Activated T-helper 2 cell treated with anti-CD3 and anti-CD28 coated beads, Interferon-gamma antibody, Interleukin-2, Interleukin-4, amounts not matched to agents 10 μg/mL and 5 μg/mL and 100 μg/mL, durations not matched to agents 14 hours and 24 hours and 36 hours (primary cell): ENCODE measurements at places on chromosomes 2 and 18. TPM values are rescaled to one million over a fixed set of nuclear protein-coding genes. Genes with fewer than 3 reads are reported as not detected.

DNA sequence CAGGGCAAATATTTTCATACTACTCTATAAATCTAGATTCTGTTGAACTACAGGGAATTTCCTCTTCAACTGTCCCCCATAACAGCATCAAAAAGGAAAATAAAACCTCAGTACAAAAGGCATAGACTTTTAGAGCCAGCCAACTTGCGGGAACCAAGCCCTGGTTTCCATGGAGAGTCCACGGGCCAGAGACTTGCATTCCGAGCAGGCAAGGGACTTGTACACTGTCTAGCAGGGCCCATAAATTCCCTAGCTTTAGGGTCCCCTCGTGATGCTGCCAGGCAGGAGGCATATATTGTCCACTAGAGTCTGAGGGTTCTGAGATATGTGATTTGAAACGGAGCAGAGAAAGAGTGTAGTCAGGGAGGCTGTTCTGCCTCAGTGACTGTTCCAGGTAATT, 153.1 kb upstream of the SLC14A2 start:
- DNase-seq, result no peak

PRKAG3 gene
- not detected in 2 replicates for total RNA-seq

DSC3 gene
- not detected in 2 replicates for total RNA-seq

GRCh38 chr2:33195891-33196290, 249.1 kb downstream of the LTBP1 start:
- DNase-seq, result no peak

DNA sequence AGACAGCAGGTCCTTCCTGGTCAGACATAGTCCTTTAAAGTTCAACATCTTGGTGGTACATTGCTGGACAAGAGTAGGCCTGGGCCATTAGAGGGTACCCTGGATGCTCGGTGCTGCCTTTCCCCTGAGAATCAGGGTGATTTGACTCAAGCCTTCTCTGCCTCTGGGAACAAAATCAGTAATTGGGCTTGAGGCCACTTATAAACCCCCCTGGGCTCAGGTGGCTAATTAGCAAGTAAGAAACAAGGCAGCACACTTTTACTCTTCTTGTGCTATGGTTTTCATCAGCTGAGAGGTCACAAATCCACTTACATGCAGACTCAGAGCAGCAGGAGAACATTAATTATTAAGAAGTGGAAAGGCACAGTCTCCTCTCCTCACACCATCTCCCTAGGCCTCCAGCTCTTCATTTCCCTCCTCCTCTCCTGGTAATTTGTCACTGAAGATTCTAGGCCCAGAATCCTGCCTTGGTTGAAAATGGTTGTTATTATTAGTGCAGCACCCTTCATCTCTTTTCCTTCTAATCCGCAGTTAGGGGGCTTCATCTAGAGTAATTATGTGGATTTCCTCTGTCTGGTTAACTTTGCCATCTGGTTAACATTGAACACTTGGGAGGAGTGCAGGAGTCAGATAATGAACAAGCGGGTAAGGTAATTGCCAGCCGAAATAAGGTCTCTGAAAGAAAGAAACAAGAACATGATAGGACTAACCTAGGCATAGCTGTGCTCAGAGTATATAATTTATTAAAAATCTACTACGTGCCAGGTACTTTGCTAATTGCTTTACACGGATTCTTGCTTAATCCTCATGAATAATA, 29.7 kb upstream of the CASP10 start:
- DNase-seq, result no peak

- DNase-seq, result no peak
Observed at GRCh38 chr2:178829299-178829960, 22.2 kb upstream of the TTN start.

DNA sequence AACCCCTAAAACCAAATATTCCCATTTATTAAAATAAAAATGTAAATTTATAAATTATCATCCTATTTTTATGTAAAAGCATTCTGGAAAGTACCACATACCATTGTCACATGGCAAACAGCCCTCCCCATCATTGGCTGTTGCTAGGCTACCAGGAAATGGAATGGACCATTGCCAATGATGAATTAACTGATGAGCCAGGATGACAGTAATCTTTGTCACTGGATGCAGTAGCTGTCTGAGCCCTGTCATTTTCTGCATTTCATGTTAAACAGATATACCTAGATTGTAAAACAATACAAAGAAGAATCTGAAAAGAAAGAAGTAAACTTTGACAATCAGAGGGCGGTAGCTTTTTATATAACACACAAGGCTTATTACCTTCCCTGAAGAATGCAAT, 641.4 kb downstream of the BCL11A start:
- no peak for DNase-seq

GRCh38 chr2:34102339-34102738, 503.2 kb upstream of the FAM98A start:
- DNase-seq, result no peak

DNA sequence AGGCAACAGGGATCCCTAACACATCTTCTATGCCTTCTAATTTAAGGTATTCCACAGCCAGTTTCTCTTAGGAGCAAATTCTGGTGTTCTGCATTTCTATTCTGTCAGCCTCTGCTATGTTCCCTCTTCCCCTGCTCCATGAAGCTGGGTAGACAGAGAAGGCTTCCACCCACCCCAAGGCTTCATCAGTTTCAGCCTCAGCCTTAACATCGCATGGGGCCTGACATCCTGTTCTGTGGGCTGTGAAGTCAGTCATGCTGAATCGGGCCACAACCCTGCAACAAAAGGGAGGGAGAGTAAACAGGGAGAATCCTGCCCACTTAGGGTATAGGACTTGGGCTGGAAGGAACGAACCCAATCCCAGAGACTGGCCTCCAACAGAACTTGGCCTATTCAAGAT, 70.6 kb upstream of the PPM1B start:
- no peak for DNase-seq

FAM161A gene
- 5.0 and 5.5 TPM in 2 replicates for total RNA-seq

- no peak for DNase-seq
Observed at GRCh38 chr2:217980036-217980435, 22.8 kb downstream of the TNS1 start.
